ENCODE measurements at places on chromosomes 5 and 9.

DNA sequence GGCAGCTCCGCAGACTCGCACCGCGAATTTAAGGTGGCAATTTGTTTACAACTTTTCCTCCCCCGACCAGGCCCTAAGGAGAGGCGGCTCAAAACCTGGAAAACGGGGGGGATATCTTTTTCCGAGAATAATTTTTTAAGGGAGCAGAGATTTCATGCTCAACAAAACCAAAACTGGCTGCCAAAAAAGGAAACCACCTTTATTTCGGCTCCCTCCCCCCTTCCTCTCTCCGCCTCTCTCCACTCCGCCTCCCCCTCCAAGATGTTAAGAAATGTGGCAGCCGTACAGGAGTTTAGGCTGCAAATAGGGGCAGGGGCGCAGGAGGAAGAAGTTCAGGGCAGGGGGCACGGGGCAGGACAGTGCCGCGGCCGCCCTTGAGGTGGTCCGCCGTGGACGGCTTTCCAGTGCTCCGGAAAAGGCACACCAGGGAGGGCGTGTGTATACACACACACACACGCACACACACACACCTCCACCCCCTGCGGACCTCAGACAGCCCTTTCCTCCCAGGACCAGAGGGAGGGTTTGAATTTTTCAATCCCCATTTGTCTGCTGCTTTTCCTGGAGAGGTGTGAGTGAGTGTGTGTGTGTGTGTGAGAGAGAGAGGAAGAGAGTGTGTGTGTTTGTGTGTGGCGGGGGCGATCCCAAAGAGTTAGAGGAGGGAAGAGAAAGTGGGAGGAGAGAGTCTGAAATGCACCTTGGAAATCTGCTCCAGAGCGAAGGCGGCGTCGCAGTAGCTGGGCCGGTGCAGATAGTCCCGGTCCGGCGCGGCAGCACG lies 9.1 kb downstream of the PTCH1 start:
- DNase-seq: peak; percentile 64

DNA sequence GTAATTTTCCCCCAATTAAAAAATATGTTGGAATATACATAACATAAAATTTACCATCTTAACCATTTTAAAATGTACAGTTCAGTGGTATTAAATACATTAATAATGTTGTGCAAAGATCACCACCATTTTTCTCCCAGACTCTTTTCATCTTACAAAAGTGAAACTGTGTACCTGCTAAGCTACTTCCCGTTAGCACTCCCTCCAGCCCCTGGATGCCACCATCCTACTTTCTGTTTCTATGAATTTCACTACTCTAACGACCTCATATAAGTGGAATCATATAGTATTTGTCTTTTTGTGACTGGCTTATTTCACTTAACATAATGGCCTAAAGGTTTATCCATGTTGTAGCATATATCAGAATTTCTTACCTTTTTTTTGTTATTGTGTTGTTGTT lies 112.9 kb downstream of the HSPA4 start:
- DNase-seq: no peak

GRCh38 chr5:14767735-14768507 lies 103.4 kb downstream of the OTULIN start:
- DNase-seq: no peak

DNA sequence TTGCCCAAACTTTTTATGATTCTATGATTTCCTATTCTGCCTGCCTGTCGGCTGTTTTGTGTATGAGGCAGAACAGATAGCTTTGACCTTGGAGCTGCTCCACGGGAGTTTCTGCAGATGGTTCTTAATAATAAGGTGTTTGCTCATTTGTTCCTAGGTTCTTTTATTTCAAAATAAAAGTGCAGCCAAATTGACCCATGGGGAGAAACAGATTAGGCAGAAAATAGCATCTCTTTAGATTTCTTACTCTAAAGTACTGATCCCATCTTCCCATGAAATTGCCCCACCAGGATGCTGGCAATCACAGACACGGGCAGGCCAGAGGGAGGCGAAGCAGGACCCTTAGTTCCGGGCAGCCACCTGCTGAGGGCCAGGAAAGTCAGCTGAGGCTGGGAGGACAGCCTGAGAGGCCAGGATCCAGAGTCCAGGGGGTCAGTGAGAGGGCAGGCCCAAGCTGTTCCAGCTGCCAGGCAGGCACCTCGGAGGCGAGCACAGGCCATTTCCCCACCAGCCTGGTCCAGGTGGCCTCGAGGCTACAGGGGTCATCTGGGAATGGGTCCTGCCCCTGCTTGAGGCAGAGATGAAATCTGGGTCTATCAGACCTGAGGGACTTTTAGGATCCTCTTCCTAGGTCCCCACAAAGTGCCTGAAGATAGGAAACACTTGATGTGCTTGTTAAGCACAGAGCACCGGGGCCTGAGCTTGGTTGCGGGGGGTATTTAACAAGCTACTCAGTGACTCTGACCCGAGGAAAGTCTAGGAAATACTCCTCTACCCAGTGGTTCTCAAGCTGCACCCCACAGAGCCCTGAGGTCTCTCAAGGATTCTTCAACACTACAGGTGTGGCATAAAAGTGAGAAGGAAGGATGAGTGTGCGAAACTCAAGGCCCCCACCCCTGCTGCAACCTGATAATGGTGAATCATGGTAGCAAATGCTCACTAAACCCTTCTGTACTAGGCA lies 145.4 kb downstream of the CMYA5 start:
- DNase-seq: no peak

DNA sequence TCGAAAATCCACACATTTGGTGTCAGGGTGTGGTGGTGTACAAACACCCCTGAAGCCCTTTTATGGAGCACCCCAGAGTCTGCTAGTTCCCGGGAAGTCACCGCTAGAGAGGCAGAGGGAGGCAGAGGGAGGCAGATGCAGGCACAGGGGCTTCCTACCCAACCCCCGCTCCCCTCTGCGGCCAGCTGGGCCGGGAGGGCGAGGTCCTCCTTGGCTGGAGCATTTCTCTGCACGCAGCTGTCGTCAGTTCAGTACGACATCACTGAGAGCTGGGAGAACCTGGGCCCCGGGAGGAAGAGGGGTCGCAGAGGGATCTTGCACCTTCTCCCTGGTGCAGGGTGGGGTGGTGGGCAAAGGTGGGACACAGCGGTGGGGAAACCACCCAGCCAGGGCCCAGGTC lies 15.8 kb upstream of the UBAC1 start:
- DNase-seq: no peak

DNA sequence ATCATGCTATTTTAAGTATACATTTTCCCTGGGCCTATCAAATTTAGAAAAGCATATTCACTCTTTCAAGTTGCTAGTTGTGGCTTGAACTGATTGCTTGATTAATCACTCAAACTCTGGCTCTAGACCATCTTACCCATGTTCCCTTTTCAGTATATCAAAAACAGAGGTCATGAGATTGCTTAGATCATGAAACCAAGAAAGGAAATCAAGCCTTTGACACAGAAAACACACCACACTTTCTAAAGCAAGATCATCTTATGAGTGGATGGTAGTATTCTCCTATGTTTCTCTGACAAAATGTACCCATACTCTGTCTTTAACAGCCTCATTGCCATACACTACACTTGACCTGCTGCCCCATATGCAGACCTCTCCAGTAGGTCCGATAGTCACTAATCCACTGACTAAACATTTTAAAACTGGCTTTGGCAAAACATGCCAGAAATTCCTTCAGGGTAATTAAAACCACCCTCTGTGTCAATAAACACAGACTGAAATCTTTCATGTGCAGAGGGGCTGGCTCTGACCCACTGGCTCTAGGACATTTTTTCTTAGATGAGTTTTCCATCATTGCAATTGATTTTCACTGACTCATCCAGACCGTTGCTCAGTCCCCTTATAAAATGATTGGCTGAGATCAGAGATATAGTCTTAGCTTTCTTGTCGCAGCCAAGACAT lies 18.2 kb downstream of the PPP2R2B start:
- DNase-seq: no peak

DNA sequence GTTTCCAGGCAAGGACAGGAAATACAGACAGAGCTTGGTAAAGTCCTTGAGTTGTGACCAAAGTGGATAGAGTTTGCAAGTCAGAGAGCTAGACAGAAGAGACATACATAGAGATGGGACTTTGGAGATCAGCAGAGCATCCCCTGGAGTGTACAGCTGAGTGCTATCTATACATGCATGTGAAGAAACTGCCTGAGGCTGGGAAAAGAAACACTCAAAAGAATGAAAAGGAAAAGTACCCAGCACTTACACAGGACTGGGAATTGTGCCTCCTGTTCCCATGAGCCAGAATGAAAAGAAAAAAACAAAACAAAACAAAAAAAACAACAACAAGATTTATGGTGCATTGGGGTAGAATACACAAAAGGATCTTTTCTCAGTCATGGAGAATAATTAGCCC lies 606.4 kb downstream of the ZNF608 start:
- no peak for DNase-seq

DNA sequence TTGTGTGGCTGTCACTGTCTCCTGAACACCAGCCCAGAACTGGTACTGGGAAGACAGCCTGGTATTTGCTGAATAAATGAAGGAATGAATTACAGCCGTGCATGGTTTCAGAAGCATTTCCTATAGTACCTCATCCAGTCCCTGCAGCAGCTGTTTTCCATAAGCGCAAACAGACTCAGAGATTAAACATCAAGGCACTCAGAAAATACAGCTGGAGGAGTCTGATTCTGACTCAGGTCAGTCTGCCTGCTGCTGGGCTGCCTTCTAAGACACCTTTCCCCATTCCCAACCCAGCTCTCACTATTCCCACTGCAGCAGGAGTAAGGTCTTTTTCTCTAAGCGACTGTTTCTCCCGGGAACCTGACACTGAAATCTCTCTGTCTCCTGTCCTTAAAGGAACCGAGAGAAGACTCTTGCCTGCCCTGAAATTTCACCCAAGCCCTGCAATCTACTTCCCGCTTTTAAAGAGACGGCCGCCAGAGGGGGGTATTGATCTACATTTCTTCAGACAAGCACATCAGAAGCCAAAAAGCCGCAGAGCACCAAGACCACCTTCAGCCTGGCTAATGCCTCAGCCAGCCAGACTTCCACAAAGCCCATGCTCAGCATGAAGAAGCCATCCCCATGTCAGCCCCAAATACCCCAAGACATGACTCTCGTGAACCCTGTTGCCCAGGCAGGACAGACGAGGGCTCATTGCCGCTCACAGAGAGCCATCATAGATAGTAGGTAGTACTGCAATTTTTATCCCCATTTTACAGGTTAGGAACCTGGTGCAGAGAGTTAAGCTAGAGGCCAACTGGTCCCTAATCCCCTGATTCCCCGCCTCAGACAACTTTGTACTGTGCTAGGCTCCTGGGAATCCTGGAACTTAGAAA lies 5.4 kb upstream of the FOXI1 start:
- peak; percentile 76 for DNase-seq

Data from BE2C (cell line).